Peyer's patch (tissue), 4 donors: ENCODE measurements at places on chromosomes 13 and 19. TPM values are rescaled to one million over a fixed set of nuclear protein-coding genes. Genes with fewer than 3 reads are reported as not detected.

The PGLYRP2 gene
- total RNA-seq = not detected

The SBSN gene
- total RNA-seq = not detected

The CALR3 gene
- total RNA-seq = not detected

The YJEFN3 gene
- total RNA-seq = 4.4 TPM

The PDE4C gene
- total RNA-seq = 8.3 TPM

GRCh38 chr19:44666852-44667556, 4.3 kb upstream of the CEACAM19 start:
- DNase-seq = no peak

DNA sequence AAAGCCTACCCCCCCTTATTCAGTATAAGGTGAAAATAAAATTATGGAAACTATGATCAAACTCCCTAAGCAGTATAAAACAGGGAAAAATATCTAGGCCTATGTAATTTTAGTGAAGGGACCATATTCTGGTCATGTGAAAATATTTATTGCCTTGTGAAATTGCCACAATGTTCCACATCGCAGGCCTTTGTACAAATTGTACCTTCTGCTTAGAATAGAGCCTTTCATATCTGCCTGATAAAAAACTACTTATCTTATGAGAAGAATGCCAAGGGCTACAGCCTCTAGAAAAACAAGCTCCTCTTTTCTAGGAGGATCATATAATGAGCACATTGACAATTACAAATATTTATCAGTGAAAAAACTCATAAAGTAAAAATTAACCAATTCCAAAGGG, 1280.0 kb downstream of the EFNB2 start:
- no peak for DNase-seq

- DNase-seq = no peak
These were observed 600.0 kb downstream of the KCTD12 start for GRCh38 chr13:76286178-76286577.

DNA sequence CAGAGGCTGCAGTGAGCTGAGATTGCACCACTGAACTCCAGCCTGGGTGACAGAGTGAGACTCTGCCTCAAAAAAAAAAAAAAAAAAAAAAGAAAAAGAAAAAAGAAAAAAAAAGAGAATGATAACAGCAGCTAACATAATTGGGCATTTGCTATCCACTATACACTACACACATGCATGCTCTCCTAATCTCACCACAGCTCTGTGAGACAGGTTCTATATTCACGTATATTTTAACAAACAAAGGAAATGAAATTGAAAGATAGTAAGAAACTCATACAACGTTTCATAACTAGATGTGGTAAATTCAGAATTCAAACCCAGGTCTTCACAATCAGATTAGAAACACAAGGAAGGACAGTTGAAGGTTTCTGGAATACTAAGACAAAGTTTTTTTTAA, 265.7 kb downstream of the DIAPH3 start:
- no peak for DNase-seq

DNA sequence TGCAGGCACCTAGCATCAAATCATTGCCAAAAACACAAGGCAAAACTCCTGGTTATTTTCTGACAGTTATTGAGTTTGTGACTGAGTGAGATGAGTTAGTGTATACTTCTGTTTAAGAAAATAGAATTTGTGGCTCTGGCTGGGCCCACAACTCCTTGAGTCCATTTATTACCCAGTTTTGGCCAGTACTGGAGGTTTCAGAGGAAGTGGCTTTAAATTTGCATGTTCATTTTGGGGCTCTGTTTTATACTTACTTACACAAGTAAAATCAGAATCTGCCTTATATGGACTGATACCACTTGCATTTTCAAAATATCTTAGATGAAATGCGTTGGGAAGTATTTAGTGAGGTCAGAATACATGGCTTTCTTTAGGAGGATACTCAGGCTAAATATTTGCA, 29.0 kb downstream of the TNFSF11 start:
- no peak for DNase-seq

DNA sequence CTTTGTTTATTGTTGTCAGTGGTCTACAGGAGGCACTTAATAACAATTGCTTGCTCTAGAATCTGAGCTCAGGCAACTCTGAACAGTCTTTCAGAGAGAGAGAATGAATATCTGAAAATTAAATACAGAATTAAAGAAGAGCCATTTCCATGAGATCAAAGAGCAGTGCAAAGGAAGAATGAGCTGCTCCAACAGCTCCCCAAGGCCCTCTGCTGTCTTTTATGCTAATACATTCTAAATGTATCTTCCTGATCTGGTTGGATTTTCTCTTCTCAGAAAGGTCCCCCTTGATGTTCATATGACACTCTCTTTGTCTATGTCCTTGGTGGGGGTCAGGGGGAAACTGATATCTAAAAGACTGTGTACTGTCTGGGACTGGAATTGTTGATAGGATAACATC, 1029.6 kb downstream of the PCDH9 start:
- no peak for DNase-seq

DNA sequence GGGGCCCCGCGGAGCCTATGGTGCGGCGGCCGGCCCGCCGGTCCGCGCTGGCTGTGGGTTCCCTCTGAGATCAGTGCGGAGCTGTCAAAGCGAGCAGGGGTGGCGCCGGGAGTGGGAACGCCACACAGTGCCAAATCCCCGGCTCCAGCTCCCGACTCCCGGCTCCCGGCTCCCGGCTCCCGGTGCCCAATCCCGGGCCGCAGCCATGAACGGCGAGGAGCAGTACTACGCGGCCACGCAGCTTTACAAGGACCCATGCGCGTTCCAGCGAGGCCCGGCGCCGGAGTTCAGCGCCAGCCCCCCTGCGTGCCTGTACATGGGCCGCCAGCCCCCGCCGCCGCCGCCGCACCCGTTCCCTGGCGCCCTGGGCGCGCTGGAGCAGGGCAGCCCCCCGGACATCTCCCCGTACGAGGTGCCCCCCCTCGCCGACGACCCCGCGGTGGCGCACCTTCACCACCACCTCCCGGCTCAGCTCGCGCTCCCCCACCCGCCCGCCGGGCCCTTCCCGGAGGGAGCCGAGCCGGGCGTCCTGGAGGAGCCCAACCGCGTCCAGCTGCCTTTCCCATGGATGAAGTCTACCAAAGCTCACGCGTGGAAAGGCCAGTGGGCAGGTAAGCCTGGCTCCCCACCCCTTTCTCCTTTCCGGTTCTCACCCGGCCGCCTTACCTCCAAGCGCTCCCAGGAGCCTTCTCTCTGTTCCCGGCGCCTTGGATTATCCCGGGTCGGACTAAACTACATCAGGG, at the start of gene PDX1:
TSS of gene PDX1 (plus strand) at position 67 of the 743 bp plus-strand sequence. CDS start at position 206, 139 bp downstream.
- DNase-seq = no peak

GRCh38 chr13:51626749-51627148, 42.5 kb downstream of the WDFY2 start:
- DNase-seq = no peak
